ENCODE measurements at places on chromosomes 4 and X.

- peak; percentile 62 for DNase-seq
Observed at GRCh38 chr4:81472281-81473182, 825 bp upstream of the RASGEF1B start.

GRCh38 chrX:40085102-40085551 is 12.6 kb downstream of the BCOR start:
- DNase-seq = no peak

GRCh38 chr4:77734928-77735327 is 84.2 kb downstream of the CNOT6L start:
- no peak for DNase-seq

- DNase-seq = no peak
Observed at GRCh38 chr4:122746485-122746965, 14.0 kb downstream of the BBS12 start.

- DNase-seq = no peak
Observed at GRCh38 chrX:150543230-150544155, 24.9 kb upstream of the MTM1 start.

DNA sequence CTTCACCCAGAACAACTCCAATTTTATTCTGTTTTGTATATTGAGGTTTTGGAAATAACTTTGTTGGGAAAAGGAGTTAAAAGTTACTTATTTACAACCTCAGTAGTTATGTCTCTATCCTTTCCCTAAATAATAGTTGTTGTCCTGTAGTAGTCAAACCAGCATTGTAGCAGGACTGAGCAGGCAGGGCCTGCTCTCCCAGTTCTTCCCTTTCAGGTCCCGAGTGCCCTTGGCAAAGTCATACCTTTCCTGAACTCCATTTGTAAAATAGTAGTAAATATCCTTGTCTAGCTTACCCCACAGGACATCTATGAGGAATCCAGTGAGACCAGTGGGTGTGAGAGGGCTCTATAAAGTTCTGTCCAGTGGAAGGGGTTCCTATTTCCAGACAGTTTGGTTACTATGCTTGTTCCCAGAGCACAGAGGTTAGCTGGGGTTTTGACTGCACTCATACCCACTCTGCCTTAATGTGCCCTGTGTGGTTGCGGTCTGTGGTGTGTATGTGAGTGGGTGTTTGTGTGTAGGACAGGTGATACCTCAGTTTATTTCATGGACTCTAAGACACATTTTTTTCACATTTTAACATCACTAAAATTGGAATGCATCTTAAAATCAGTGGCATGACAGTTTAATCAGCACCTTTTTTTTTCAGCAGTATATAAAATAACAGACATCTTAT is 136.3 kb downstream of the AMMECR1 start:
- no peak for DNase-seq

DNA sequence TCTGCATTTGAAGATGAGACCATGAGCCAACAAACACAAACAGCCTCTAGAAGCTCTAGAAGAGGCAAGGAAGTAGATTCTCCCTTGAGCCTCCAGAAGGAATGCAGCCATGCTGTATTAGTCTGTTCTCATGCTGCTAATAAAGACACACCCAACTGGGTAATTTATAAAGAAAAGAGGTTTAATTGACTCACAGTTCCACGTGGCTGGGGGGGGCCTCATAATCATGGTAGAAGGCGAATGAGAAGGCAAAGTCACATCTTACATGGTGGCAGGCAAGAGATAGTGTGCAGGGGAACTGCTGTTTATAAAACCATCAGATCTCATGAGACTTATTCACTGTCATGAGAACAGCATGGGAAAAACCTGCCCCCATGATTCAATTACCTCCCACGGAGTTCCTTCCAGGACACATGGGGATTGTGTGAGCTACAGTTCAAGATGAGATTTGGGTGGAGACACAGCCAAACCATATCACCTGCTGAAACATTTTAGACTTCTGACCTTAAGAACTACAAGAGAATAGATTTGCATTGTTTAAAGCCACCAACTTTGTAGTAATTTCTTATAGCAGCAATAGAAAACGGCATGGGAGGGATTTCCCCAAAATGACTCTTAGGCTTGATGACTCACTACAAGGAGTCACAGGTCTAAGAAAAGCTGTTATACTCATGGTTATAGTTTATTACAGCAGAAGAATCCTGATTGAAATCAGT is 284.4 kb upstream of the SFRP2 start:
- DNase-seq = no peak

DNA sequence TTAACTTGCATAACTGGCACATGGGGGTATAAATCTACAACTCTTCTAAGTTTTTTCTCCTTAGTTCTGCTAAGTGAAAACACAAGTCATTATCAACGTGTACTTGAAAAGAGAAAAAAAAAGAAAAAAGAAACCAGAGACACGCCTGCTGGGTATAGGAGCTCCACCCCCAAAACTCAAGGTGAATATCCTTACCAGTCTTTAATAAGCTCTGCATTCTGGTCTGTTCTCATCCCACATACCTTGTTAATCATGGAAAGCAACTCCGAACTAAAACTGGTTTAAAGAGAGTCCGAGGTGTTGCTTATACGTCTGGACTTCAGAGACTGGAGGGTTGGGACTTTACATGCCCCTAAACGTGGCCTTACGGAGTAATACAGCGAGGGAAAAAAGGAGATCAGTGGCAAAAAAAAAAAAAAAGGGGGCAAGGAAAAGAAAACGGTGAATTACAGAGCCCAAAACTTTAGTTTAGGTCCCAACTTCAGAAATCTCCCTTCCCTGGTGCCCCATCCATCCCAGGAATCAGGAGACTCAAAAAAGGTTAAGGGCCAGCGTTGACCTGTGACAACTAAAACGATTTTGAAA is 1.0 kb downstream of the PGRMC2 start:
- peak; percentile 38 for DNase-seq

DNA sequence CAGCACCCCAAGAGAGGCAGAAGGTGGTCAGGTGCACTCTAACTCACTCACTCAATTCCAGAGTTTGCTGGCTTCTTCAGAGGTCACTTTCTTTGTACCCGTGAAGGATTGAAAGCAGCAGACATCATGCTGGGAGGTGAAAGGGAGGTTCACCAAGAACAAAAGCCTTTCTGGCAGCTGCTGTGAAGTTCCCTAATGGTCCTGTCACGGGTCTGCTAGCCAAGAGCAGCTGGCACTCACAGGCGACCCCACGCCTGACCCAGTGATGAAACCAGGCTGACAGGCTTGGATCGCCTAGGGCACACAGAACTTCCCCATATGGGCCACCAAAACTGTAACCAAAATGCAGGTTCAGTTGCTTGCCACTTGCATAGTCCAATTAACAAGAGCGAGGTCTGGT is 11.8 kb downstream of the NUDT11 start:
- no peak for DNase-seq

- DNase-seq = no peak
Observed at GRCh38 chr4:123922847-123923246, 526.3 kb downstream of the SPRY1 start.

DNA sequence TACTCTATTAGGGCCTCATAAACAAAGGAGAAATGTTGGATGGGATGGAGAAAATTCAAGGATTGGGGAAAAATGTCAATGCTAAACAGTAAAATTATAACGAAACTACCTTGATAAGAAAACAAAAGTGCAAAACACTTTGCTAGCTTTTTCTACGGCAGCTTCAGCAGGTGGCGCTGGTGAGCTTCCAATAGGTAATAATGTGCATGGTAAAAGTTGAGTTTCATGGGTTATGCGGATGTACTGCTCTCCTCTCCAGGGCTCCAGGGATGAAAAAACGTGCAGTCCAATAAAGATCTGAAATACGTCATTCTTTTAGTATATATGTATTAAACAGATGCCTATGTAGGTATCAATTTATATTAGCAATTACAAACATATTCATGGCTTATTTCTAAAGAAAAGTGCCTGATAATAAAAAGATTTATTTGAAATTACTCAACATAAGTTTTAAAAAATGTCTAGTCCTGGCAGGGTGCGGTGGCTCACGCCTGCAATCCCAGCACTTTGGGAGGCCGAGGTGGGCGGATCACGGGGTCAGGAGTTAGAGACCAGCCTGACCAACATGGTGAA is 239.6 kb downstream of the GRXCR1 start:
- DNase-seq = peak; percentile 58

DNA sequence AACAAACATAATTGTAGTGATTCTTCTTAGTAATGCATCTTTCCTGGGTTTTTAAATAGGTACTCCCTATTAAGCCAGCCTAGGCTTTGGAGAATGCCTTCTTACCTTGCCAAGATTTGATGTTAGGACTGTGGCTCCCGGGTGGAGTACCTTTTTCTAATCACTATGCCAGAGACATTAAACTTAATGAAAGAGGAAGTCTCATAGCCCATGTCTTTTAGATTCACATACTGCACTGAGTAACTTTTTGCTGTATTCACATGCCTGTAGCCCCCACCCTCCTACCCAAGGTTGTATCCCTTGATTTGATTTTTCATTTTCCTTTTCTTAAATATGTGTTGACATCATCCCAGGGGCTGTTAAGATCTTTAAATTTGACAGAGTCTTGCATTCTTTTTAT is 104.2 kb upstream of the TLR2 start:
- no peak for DNase-seq

GRCh38 chrX:84320614-84321013 is 132.6 kb upstream of the RPS6KA6 start:
- no peak for DNase-seq

GRCh38 chrX:31604629-31605221 is 532.9 kb upstream of the FTHL17 start:
- DNase-seq = no peak

DNA sequence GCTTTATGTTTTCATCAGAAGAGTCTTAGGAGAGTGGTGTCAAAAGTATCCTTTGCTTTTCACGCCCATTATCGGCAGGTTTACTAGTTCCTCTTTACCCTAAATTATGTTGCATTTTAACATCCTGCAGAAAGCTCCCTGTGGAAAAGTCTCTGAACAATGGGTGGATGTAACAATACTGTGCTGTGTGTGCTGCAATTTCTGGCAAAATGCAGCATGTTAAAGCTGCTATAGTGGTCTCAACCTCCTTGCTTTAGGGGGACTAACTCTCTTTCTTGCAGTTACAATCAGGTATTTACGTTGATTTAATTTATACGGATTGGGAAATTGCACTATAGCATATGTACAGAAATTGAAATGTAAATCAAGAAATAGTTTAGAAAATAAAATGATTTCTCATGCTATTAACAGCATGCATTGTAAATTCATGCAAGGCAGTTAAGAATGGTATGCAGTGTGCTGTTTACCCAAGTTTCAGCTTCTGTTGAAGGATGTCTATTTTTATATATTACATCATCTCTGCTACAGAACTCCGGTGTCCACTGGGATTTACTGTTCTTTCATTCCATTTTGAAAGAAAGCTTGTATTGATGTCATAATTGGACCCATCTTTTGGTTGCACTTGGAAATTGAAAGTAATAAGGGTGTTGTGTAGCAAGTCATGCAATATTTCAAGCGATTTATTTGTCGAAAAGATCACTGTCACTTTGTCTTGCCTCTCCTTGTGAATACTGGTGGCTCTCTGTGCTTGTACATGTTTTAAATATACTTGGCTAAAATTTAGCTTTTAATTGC is 145.7 kb downstream of the RAPGEF2 start:
- no peak for DNase-seq
